ENCODE measurements at places on chromosomes 1 and 21.

- no peak for DNase-seq
Measured at GRCh38 chr1:95604771-95605170, 370.8 kb downstream of the RWDD3 start.

GRCh38 chr1:101388904-101389546, 152.2 kb downstream of the S1PR1 start:
- no peak for DNase-seq

- DNase-seq = no peak
Measured at GRCh38 chr1:2829846-2830615, 28.5 kb upstream of the TTC34 start.

GRCh38 chr1:165877940-165878556, 50.6 kb downstream of the UCK2 start:
- no peak for DNase-seq

DNA sequence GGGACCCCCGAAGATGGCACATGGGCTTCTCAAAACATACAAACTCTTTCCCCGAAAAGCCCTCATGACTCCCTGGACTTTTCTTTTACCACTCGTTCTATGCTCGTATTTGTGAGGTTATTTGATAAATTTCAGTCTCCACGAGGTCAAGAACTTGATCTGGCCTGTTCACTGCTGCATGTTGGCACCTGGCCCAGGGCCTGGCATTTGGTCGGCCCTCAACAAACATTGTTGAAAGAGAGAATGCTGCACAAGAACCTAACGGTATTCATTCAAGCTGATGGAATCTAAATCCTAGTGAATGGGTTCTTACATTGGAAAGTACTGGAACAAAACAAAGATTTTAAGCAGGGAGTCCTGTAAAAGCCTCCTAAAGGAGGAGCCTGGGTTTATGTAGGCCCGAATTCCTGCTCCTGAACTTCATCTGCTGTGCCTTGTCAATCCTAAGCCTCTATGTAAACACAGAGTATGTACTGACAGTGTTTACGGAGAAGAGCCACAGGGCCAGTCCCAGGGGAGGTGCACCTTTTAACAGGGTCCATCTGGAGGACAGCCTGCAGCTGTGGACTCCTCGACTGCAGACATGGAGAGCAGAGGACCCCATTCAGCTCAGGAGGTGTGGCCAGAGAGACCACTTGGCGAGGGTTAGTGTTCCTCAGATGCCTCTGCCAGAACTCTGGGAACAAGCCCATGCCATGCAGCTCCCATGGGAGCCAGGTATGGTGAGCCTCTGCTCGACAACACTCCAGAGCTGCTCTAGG, 46.9 kb downstream of the L1TD1 start:
- DNase-seq = no peak

DNA sequence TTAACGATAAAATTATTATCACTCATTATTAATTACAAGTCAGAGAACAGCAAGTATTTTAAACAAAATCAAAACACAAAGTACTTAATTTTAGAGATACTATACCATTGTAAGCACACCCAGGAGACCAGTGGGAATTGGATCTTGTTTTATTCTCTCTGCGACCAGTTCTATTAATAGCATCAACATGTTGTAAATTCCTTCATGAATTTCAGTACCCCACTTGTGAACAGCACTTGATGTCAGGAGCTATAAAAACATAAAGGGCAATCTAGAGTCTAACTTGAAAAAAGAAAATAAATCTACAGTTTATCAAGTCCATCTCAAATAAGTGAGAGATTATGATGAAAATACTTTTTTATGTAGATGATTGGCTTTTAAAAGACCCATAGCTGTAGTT, 42.9 kb downstream of the USP24 start:
- DNase-seq = no peak

DNA sequence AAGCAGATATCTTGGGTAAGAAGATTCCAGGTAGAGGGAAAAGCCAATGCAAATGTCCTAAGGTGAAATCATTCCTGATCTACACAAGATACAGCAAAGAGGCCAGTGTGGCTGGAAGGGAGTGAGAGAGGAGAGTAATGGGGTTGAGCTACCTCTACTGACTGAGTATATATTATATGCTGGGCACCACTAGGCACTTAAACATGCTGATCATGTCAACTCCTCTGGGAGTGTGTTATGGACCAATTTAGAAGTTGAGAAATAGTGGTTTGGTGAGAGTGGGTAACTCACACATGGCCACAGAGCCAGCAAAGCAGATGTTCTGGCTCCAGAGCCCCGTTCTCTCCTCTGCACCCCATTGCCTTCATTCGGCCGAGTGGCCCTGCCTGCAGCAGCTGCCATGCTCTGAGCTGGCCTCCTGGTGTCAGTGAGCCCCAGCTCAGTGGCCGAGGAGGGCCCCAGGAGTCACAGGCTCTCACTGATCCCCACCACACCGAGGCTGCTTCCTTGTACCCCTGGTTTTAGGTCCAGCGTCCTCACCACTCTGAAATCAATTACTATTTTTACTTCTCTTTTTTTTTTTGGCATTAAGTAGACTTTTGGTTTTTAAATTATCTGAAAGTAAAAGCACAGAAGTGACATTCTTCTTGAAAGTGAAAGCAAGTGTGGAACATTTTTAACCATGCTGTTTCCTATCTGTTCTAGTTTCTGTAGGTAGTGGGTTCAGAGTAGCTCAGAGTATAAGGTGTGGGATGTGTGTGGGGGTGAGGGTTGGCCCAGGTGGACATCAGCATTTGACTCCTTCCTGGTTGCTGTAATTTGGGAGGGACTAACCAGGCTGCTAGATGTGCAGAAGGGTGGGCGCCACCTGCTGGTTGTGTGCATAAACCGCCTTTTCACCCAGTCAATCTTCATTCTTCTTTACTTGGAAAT, 45.8 kb upstream of the CRNN start:
- peak; percentile 81 for DNase-seq

GRCh38 chr1:107454791-107455190, 314.0 kb downstream of the NTNG1 start:
- DNase-seq = no peak

DNA sequence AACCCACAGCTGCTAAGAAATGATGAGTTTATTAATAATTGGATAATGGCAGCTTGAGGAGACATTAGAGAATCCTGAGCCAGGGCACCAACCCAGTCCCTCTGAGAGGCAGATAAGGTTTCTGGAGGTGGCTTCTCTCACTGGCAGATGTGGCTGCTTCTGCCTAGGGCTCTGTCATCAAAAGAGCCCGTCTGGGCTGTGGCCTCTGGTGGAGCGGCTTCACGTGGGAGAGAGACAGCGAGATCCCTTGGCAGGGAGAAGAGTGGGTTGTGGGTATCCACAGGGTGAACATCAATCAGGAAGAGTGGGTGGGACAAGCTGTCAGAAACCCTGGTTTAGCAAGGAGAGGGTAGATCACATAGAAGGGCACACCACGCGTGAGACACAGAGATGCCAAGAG, 30.0 kb downstream of the VWA5B1 start:
- no peak for DNase-seq
